Fibroblast of the aortic adventitia (primary cell): ENCODE measurements at places on chromosomes 4 and X. TPM values are rescaled to one million over a fixed set of nuclear protein-coding genes. Genes with fewer than 3 reads are reported as not detected.

The AMTN gene
- not detected in 2 replicates for total RNA-seq

The GAGE12J gene
- total RNA-seq, result not detected in 2 replicates

The CTAG2 gene
- total RNA-seq, result not detected in 2 replicates

The GPR119 gene
- total RNA-seq, result not detected in 2 replicates

The NLGN4X gene
- total RNA-seq, result 0.08 TPM in 1 of 2 replicates, not detected in the other

The FMR1NB gene
- not detected in 2 replicates for total RNA-seq

The PPP1R3F gene
- 4.2 and 6.9 TPM in 2 replicates for total RNA-seq

The PAGE4 gene
- not detected in 2 replicates for total RNA-seq

The GUCY1B1 gene
- 2.0 and 7.0 TPM in 2 replicates for total RNA-seq

The ATP8A1 gene
- total RNA-seq, result 7.5 TPM in 2 replicates

The CCKAR gene
- total RNA-seq, result 3.1 TPM in 1 of 2 replicates, not detected in the other

The IL13RA2 gene
- total RNA-seq, result 21.8 and 213 TPM in 2 replicates

The ZCCHC12 gene
- total RNA-seq, result not detected in 2 replicates

The MFAP3L gene
- total RNA-seq, result 0.82 and 3.3 TPM in 2 replicates

The SPARCL1 gene
- not detected in 2 replicates for total RNA-seq

The CT45A3 gene
- total RNA-seq, result not detected in 2 replicates

The MAGEA12 gene
- total RNA-seq, result not detected in 2 replicates

The PABPC4L gene
- 2.2 and 2.6 TPM in 2 replicates for total RNA-seq

The TMEM255A gene
- total RNA-seq, result not detected in 2 replicates

The DDX60 gene
- 24.8 and 49.0 TPM in 2 replicates for total RNA-seq

The ATP1B4 gene
- not detected in 2 replicates for total RNA-seq

The ELF4 gene
- total RNA-seq, result 9.6 and 16.6 TPM in 2 replicates

The SLC2A9 gene
- total RNA-seq, result 0.74 and 0.90 TPM in 2 replicates

The GAGE2A gene
- not detected in 2 replicates for total RNA-seq

The CDS1 gene
- total RNA-seq, result 0.36 and 0.57 TPM in 2 replicates

The HDAC8 gene
- 18.9 and 20.1 TPM in 2 replicates for total RNA-seq

The COX7B2 gene
- total RNA-seq, result not detected in 2 replicates

The PNMA6A gene
- total RNA-seq, result 1.3 and 14.9 TPM in 2 replicates

The FNIP2 gene
- total RNA-seq, result 21.2 and 34.3 TPM in 2 replicates

The RAB9B gene
- 1.9 and 2.6 TPM in 2 replicates for total RNA-seq
